Cortex of kidney (tissue), 1 donor: ENCODE measurements at places on chromosomes 2 and 18.

DNA sequence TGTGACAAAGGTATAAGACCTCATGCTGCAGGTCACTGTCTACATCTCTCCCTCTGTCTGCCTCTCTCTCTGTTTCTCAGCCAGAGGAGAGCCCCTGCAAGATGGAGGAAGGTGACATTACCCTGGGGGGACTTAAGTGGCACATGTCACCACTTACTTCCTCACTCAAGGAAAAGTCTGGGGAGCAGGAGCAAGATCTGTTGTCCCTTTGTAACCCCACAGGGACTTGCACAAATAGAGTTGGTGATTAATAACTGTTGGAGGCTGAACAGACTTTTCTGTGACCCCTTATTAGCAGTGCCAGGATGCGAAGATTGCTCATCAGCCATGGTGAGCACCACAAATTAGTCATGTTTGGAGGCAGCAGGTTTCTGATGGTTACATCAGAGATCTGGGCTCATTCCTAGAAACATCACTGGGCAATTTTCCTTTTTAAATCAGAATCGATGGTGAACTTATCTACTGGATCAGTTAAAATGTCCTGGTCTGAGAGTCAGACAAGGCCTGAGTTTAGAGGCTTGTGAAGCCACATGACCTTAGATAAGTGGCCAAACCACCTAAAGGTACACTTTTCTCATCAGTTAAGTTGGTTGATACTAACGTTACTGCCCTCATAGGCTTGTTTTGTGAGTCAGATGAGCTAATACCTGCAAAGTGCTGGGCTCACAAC, 81.2 kb upstream of the LTBP1 start:
- DNase-seq: no peak

DNA sequence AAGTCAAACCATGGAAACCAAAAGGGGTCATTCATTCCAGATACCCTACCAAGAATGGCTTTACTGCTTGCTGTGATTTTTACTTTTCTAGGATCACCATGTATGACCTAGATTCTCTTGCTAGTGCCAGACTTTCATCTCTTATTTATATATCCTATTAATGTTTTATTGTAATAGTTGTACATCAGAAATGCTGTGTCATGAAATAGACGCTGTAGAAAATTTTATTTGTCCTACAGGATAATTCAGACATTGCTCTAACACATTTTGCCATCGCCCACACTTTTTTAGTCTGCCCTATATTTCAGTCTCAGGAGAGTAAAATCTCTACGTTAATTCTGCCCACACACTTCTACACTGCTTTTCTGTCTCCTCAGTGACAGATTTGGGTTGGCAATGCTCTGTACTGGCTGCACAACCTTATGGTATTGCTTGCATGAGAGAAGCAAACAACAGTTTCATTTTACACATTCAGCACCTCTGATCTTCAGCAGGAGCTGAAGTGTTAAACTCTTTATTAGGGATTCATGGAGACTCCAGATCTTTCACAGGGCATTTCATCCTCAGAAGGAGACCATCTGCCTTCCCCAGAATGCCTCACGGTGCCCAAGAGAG, 871.8 kb upstream of the CHAC2 start:
- no peak for DNase-seq

GRCh38 chr2:202036601-202037037, 3.0 kb downstream of the FZD7 start:
- no peak for DNase-seq

- DNase-seq: no peak
Observed at GRCh38 chr2:187126247-187127005, 277.5 kb upstream of the ZSWIM2 start.

GRCh38 chr2:240584486-240585031, 2.0 kb upstream of the CAPN10 start:
- DNase-seq: no peak

DNA sequence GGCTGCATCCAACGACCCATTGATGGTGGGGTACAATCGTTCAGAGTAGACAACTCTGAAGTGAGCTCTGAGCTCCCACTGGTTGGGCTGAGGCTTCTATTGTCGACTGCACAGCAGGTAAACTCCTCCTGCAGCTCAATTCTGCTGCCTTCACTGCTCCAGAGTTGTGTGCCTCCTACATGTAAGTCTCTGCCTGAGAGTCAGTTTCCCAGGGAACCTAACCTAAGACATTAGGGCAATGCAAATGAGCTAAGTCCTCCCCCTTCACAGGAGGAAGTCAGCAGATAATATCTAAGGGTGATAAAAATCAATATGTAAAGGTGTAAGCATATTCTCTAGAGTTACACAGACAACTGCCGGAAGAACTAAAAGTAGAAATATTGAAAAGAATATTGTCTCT, 22.5 kb upstream of the ACYP2 start:
- DNase-seq: no peak

- DNase-seq: no peak
Observed at GRCh38 chr2:176130957-176131847, 1.7 kb downstream of the HOXD8 start.

DNA sequence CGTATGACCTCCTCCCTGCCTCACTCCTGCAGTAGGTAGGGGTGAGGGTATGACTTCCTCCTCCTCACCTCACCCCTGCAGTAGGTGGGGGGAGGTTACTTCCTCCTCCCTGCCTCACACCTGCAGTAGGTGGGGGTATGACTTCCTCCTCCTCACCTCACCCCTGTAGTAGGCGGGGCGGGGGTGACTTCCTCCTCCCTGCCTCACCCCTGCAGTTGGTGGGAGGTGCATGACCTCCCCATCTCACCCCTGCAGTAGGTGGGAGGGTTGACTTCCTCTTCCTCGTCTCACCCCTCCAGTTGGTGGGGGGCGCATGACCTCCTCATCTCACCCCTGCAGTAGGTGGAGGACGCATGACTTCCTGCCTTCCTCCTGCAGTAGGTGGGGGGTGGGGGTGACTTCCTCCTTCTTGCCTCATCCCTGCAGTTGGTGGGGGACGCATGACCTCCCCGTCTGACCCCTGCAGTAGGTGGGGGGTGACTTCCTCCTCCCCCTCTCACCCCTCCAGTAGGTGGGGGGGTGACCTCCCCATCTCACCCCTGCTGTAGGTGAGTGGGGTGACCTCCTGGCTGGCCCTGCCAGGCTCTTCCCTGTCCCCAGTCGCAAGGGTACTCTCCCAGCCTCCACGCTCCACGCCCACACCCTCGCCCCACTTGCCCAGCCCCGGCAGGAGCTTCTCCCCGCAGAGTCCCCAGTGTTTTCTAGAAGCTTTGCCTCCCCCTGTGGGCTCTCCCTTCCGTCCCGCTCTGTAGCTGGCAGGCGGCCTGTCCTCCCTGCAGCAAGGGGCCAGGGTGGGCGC, 39.3 kb downstream of the TSHZ1 start:
- no peak for DNase-seq

DNA sequence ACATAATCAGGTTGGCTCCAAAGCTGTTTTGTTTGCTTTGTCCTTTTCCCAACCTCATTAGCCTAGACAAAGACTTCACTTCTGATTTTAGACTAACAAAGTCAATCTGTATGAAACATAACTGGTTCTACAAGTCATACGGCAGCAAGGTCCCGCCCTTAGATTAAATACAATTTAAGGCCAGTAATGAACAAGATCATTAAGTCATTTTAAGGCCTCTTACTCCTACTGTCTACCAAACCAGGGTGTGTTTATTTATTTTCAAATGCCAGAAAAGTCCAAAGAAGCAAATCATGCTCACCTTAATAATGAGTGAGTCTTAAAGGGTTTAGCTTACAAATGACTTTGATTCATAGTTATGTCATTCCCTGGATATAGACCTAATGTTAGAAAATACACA, 148.4 kb upstream of the ACVR2A start:
- DNase-seq: no peak

DNA sequence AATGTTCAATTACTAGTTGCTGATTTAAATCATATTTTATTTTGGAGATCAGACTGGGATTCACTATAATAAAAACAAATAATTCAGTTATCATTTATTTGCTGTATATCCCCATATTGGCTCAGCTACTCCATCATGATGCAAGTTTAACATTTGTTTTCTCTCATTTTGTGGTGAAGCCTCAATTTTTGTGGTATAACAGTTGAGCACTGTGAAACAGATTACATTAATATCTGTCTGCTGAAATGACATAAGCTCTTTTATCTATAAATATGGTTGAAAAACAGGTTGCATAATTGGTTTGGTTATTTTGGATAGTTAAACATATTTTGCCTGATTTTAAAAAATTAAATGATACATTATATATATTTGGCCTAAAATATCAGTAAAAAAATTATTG, 67.7 kb downstream of the DPP4 start:
- DNase-seq: no peak

DNA sequence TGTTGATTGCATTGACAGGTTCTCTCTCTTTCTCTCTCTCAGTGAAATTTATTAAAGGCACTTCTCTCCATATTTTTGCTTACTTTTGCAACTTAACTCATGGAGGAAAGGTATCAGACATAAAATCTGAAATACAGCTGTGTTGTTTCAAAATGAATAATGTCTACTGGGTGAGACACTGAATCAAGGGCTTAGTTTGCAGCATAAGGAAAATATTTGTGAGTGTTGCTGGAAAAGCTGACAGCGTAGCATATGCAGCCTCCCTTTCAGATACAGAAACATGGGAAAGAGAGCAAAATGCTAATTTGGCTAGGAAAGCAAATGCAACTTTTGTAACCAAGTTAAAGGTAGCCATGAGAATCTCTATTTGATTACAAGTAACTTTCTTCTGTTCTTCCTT, 81.5 kb upstream of the COL3A1 start:
- no peak for DNase-seq

DNA sequence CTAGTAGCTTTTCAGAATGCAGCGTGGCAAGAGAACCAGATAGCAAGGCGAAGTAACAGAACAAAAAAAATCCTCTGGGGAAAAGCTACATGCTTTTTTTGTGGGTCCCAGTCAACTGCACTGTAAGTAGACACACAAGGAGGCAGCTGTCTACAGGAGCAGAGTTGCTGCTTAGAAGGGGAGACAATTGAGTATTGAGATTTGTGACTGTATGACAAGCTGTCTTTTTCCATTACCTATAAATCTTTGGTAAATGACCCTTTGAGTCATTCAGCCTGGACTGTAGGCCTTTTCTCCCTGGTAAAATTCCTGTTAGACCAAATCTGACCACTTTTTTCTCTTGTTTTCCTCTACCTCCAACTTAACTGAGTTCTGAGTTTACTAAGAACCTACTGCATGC, 144.1 kb upstream of the FOSL2 start:
- no peak for DNase-seq

GRCh38 chr2:85987266-85988174, 98.7 kb upstream of the ST3GAL5 start:
- DNase-seq: no peak

GRCh38 chr2:226256237-226256636, 543.4 kb downstream of the IRS1 start:
- no peak for DNase-seq

- no peak for DNase-seq
Observed at GRCh38 chr2:167017021-167017420, 128.7 kb downstream of the XIRP2 start.

DNA sequence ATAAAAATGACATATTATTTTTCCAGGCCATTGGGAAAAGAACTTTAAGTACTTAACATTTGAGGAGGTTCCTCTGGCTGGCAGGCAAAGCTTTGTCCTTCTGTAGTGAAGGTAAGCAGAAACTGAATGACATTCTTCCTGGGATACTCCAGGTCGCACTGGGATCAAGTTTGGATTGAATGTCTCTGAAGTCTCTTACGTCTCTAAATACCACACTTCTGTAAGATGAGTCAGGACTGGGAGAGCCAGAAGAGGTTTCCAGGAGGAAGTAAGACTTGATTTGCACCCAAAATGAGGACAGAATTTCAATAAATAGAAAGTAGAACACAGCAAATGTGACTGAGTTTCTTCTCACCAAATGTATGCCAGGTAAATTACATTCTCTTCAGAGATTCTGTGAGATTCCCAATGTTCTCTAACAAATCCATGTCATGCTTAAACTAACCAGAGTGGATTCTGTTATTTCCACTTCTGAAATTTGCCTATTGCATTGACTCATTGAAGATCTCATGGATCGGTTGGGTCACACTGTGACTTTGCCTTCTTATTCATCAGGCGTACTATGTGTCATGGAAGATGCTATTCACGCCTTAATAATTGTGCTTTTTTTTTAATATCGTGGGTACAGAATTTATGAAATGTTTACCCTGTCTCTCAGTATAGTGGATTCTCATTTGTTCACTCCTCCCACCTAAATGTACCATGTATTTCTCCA, 25.5 kb upstream of the VIT start:
- no peak for DNase-seq

DNA sequence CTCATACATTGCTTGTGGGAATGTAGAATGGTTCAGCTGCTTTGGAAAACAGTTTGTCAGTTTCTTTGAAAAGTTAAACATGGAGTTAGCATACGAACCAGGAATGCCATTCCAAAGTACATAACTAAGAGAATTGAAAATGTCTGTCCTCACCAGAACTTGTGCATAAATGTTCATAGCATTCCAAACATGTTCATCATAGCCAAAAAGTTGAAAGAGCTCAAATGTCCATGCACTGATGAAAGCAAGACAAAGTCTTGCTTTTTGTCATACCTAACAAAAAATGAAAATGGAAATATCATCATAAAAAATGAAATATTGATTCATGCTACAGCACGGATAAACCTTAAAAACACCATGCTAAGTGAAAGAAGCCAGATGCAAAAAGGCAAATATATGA, 408.8 kb upstream of the UBE2E3 start:
- DNase-seq: no peak

DNA sequence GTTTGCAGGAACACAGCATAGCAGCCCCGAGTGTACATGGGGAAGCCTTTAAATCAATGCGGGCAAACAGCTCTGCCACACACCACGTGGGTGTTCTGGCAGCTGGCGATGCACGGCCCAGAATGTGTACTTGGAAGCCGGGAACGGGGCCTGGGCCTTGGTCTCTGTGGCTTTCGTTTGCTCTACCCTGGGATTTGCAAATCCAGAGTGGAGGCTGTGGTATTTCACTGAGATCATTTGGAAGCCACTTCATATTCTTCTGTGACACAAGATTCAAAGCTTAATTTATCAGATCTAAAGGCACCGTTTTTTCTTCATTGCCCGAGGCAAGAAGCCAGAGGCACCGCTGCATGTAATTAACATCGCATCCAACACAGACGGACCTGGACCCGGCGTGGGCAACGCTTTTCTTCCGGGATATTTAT, 246.3 kb upstream of the MYT1L start:
- DNase-seq: no peak

- no peak for DNase-seq
Observed at GRCh38 chr2:179441551-179441950, 176.9 kb upstream of the SESTD1 start.

GRCh38 chr2:203857656-203858055, 9.9 kb upstream of the CTLA4 start:
- DNase-seq: no peak

- no peak for DNase-seq
Observed at GRCh38 chr2:32189011-32189410, 23.3 kb downstream of the SLC30A6 start.

GRCh38 chr2:62741954-62742722, 36.6 kb downstream of the EHBP1 start:
- no peak for DNase-seq

DNA sequence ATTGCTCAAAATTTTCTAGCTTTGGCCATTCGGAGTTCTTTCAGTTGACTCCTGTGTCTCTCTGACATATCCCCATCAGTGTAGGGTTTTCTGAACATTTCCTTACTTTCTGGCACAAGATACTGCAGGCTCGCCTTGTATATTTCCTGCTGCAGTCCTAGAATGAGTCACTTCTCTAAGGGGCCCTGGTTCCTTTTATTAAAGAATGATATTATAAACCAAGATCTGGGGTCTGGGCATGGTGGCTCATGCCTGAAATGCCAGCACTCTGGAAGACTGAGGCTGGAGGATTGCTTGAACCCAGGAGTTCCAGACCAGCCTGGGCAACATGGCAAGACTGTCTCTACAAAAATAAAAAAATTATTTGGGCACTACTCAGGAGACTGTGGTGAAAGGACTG, 3.0 kb upstream of the RPL37A start:
- no peak for DNase-seq

- DNase-seq: no peak
Observed at GRCh38 chr18:56825878-56826277, 174.7 kb downstream of the WDR7 start.
